ENCODE measurements at places on chromosomes 11 and 22.

DNA sequence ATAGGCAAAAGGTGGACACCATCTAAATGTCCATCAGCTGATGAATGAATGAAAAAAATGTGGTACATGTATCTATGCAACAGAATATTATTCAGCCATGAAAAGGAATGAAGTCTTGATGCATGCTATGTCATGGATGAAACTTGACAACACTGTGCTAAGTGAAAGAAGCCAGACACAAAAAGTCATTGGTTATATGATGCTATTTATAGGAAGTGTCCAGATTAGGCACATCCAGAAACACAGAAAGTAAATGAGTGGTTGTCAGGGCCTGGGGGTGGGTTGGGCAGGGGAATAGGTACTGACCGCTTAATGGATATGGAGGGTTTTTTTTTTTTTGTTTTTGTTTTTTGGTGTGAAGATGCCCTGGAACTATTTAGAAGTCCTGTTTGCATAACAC is 21.7 kb upstream of the MN1 start:
- DNase-seq: no peak

GRCh38 chr22:29308148-29308790 is 1.8 kb downstream of the GAS2L1 start:
- no peak for DNase-seq

GRCh38 chr11:17412488-17413180 is 24.2 kb upstream of the KCNJ11 start:
- DNase-seq: no peak

- DNase-seq: no peak
These were observed 1223.6 kb downstream of the LRRC4C start for GRCh38 chr11:40235841-40236240.

GRCh38 chr11:95728790-95729189 is 60.8 kb downstream of the FAM76B start:
- DNase-seq: no peak

DNA sequence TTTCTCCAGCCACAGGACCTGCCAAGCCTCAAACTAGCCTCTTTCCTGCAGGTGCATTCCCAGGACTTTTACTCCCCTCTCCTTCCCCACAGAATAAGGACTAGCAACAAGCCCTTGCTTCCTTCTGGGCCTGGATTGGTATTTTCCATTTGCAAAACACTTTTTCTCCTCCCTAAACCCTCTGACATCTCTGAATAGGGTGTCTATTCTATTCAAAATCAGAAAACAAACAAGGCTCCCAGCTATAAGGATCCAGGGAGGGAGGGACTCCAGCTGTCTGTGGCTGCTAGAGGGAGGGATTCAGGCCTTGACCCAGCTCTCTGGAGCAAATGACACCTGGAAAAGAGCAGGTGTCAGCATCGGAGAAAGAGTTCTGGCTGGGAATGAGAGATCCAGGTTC is 168.5 kb upstream of the BDNF start:
- DNase-seq: no peak

GRCh38 chr11:114953039-114953438 is 274.7 kb downstream of the NXPE2 start:
- no peak for DNase-seq

DNA sequence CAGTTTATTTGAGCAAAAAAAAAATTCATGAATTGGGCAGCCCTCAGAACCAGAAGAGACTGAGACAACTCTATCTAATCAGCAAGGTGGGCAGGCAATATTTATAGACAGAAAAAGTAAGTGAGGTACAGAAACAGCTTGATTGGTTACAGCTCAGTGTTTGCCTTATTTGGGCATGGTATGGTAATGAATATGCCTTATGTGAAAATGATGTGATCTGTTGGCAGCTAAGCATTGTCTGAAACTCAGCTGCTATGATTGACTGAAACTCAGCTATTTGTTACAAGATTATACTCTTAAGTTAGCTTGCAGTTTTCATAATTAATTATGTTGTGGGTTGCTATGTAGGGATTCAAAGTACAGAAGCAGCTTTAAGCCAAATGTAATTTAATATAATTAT is 127.6 kb downstream of the CNTN5 start:
- no peak for DNase-seq

- DNase-seq: no peak
These were observed 183.0 kb downstream of the CEP164 start for GRCh38 chr11:117510646-117511045.

DNA sequence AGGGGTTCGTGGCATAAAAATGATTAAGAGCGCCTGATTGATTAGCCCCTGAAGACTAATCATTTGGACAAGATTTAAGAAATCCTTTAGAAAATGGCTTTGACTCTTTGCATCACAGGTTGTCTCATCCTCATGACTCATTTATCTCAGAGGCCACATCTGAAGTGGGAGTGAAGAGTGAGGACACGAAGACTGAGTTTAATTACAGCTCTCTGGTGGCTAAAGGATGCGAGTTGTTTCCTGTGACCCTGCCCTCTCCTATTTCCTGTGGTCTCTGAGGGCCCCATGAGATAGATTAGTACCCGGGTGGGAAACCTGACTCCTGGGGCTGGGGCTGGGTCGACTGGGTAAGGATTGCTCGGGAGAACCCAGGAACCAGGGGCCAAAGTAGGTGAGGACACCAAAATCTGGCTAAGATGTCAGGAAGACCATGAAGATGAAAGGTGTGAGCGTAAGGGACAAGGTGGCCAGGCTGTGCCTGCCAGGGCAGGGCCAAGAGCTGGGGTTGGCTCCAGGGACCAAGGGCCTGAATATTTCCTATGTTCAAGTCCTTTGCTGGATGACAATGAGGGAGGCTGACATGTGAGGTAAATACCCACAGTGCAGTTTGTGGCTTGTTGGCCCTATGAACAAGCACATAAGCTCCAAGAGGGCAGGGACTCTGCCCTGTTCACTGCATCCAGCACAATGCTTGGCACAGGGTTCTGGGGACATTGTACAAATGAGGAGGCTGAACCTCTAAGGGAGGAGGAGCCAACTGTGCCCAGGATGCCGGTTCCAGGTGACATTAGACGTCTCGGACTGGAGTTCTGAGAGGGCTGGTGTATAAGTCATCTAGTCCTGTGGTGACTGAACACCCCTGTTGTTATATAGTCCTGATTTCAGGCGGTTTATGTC is 3.6 kb downstream of the OTOG start:
- no peak for DNase-seq

DNA sequence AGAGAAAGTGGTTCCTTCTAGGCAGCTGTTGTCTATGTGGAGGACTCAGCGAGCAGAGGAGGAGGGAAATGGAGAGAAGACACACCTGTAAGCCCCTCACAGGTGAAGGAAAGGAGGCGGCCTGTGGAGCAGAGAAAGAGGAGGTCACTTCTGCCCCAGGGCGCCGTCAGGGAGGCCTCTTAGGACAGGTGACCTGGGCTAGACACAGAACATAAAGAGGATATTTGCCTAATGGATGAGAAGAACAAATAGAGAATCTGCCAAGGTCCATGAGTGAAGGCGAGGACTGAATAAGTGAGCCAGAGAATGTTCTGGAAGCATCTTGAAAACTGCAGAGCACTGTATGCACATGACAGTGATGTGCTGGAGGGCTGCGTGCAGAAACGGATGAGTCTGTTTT is 2.2 kb upstream of the SCUBE1 start:
- no peak for DNase-seq

DNA sequence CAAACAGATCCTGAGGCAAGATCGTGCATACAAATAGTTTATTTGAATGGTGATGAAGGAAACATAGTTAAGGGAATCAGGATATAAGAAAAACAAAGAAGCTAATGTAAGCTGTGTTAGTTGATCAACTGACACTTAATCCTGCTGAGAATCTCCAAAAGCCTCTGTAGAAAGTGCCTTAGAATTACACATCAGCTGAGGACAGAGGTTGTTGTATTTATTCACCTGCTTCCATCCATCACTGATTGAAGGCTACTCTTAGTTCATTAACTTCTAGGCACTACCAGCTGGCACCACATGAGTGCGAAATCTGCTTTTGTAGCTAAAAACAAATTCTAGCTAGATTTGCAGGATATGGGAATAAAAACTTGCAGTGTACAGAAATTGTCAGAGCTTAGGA is 1082.0 kb upstream of the CNTN5 start:
- DNase-seq: no peak

DNA sequence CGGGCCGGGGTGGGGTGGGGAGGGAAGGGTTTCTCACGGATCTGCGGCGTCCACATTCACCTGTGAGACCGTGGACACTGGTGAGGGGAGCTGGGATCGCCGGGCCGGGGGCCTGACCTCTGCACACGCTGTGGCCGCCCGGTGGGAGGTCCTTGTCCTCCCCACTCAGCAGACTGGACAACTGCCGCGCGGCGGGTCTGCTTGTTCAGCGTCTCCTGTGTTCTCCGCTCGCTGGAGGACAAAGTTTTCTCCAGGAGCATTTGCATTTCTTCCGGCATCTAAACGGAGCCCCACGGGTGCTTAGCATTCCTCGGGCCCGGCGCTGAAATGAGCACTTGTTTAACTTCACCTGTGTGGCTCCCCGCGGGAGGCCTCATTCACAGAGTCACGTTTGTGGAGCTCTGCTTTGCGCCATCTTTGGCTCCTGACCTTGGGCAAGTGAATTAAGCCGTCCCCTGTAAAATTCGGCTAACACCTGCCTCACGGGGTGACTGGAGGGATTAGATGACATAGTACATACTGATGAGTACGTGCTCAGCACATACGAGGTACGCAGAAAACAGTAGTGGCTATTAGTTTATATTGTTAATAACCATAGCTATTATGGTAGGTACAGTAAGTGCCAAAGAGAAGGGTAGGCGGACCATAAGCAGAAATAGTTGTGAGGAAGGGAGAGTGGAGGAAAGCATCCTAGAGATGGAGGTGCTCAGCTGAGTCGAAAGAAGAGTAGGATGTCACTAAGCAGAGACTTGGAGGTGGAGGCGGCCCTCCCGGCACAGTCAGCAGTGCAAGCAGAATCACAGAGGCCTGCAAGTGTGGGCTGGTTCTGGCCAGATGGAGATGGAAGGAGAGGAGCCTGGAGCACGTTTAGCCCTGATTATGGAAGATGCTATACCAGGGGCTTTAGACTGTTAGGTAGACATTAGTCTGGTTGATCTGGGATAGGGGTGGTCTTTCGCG is 885 bp downstream of the TRMU start:
- no peak for DNase-seq

DNA sequence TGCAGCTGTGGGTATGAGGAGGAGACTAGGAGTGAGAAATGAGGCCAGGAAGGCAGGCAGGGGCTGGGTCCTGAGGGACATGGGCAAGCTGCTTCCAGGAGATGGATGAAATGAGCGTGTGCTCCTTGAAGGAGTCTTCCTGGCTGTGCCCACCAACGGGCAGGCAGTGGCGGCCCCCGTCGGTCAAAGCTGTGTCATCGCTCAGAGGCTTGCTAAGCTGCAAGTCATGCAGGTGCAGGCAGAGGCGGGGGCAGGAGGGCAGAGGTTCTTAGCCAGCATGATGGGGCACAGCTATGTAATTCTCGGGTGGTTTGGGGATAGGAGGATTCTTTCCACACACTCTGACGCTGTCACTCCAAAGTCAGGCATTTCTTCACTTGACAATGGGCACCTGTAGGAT is 12.5 kb upstream of the PEX26 start:
- no peak for DNase-seq

DNA sequence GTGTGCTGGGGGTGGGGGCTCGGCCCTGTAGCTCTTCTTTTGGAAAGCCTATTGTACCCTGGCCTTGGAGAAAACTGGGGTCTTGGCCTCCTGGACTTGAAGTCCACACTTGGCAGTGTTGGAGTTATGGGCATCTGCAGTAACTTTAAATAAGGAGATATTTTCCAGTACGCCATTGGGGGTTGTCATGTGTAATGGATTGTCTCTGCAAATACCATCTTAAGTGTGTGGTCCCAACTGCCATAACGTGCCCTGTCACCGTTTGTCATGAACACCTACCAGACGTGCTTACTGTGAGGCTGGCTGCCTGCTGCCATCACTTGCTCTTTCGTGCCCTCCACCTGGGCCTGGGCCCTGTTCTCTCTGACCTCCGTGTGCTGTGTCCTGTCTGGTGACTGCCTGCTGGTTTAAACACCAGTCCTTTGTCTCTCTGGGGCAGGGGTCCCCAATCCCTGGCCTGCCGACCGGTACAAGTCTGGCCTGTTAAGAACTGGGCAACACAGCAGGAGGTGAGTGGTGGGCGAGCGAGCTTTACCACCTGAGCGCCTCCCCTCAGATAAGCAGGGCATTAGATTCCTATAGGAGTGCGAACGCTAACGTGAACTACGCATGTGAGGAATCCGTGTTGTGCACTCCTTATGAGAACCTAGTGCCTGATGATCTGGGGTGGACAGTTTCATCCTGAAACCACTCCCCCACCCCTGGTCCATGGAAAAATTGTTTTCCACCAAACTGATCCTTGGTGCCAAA is 3.6 kb upstream of the ZDHHC8 start:
- DNase-seq: no peak

DNA sequence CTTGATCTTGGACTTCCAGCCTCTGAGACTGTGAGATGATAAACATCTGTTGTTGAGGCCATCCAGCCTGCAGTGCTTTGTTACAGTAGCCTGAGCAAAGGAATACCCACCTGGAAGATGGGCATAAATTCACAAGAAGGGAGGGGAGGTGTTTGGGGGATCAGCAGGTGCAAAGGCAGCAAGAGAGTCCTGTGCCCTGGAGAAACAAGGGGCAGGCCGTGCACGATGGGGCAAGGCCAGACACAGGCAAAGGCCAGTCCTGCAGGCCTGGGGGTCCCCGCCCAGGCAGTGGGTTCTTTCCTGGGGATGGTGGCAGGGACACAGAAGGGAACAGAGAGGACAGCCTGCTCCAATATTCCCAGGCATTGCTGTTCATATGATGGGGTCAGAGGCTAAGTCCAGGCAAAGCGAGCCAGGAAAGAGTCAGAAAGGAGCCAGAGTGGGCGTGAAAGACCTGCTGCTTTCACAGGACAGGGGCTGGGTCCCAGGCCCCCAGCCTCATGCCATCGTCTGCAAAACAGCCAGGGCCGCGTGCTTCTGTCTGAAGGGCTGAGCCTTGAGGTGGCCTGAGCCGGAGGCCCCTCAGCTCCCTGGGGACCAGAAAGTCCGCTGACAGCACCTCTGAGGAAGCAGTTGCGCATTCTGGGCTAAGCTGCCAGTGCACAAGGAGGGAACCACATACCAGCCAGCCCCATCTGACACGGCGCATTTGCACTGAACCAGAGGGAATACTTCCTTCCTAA is 48.8 kb downstream of the MYEOV start:
- DNase-seq: no peak

- DNase-seq: no peak
These were observed 41.3 kb downstream of the POLD3 start for GRCh38 chr11:74633406-74634393.

Data from stimulated activated CD8-positive, alpha-beta memory T cell treated with anti-CD3 and anti-CD28 coated beads, Interleukin-15, amount 100 ng/mL, for 1 hour (primary cell).